ENCODE measurements at places on chromosomes 12 and 14.

DNA sequence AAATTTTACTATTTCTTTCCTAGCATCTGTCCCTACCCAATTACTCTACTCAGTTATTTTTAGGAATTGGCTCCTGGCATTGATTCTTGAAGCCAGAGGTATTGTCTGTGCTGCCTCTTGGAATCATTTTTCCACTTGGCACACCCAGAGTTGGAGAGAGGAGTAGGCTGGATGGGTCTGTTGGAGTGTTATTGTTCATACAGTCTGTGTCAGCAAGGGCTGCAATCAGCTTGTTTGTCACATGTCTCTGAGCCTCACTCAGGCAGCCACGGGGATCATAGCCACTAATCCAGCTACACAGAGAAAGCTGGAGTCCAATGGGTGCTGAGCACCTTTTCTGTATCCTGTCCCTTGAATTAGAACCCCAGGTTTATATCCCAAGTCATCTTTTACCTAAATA is 176.0 kb upstream of the DYRK2 start:
- DNase-seq: no peak

GRCh38 chr12:126038434-126038833 is 973.2 kb downstream of the AACS start:
- DNase-seq: no peak

- no peak for DNase-seq
Measured at GRCh38 chr14:56760164-56760914, 49.9 kb downstream of the OTX2 start.

- no peak for DNase-seq
Measured at GRCh38 chr14:82075566-82075965, 541.9 kb upstream of the SEL1L start.

DNA sequence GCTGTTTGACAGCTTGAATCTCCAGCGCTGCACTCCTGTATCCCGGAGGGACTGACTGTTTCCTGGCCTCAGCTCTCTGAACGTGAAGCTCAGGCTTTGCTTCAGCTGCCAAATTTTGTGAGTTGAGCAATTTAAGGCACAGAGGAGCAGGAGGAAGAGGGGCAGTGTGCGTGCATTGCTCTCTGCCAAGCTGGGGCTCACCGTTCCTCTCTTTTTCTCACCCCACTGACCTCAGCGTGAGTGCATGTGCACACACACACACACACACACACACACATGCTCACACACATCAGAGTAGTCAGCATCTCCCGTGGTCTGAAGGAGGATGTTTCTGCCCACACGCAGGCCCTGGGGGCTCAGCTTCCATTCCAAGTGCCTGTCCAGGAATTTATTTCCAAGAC is 27.8 kb upstream of the BDKRB2 start:
- DNase-seq: no peak

- DNase-seq: no peak
Measured at GRCh38 chr12:105570944-105571343, 240.5 kb downstream of the C12orf75 start.

DNA sequence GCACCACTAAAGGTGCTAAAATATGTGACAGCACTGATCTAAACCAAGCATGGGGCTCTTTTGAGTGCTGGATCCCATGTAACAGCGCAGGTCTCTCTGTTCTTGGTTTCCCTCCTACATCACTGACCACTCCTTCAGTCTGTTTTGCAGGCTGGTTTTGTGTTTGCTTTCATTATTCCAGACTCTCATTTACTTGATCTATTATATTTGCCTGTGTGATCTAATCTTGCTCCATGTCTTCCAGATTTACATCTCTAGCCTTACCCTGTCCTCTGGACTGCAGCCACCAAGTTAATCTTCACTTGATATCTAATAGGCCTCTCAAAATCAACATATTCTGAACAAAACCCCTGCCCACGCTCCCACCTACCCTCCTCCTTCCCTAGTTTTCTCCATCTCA is 8.6 kb downstream of the GLIPR1 start:
- no peak for DNase-seq

- no peak for DNase-seq
Measured at GRCh38 chr14:20687362-20688166, 1.0 kb upstream of the ANG start.

Data from NCI-H146 (cell line).